NCI-H2171 (cell line): ENCODE measurements at places on chromosomes 1 and 21.

DNA sequence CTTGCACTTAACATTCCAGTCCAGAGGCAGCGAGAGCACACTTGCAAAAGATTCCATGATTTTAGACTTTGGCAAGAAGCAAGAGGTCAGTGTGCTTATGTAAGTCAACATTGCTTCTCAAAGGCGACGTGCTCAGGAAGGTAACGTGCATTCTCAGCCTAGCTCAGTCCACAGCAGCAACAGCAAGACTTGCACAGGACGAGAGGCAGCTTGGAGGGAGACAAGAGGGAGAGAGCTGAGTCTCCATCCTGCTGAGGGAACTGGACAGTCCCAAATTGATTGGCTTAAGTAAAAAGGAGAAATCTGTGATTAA is 56.5 kb downstream of the PTP4A2 start:
- DNase-seq, result no peak

DNA sequence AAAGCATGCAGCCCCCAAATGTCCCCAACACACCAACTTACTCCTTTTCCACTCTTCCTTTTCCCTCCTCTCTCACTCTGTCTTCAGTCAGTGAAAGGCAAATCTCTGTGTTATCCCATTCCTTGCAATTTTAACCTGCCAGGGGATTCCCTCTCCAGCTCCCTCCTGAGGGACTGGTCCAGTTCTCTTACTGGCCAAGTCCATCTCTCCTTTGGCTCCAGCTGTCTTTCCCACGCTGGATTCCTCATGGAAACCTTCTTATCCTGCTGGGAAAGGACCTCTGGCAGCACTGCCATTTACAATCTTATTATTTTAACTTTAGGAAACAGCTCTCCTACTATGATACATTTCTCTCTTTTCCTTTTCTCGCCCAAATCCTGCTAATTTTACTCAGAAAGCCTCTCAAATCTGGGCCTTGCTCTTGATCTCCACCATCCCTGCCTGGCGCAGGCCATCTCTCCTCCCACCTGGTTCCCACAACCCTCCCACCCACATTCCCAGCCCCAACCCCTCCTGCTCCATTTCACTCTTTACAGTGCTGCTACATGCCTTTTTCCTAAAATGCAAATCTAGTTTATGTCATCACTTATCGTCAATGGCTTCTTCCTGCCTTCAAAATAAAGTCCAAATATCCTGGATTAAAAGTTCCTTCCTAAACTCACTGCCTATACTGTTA is 72.7 kb upstream of the CNN3 start:
- DNase-seq, result no peak

DNA sequence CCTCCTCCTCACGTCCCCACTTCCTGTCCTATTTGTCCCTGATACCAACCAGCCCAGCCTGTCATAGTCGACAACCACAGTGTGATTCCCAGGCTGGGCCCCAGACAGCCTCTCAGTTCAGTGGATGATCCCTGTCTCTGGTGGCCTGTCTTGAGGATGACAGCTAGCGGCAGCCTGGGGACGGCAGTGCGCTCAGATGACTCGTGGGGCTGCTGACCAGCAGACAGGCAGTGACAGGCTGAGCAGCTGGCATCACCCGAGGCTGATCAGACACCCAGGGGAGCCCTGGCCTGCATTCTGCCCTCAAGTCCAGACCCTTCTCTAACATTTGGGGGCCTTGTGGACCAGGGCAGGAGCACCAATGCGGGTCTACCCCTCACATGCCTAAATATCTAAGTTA is 21.0 kb downstream of the NKAIN1 start:
- no peak for DNase-seq

DNA sequence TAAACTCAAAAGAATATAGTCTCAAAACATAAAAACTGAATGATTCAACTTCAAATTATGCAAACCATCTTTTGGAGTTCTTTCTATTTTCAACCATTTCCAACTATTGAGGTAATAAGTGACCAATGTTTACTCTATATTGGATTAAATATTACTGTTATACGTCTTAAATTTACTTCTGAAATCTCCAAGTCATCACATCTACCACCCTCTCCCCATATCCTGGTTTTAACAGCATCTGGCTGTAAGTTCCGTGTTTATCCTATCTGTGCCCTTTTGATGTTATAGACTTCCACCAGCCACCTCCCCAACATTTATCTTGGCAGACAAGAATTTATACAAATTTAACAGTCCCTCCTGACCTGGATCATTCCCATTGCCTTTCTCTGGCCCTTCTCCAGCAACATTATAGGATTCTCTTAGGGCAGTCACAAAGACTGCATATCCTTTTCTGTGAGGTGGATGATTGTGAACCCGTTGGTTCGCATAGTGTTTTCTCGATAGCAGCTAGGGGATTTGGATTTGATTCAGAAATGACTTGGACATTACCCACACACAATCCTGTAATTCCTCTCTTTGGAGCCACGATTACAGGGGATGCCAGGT is 313.4 kb upstream of the FMN2 start:
- no peak for DNase-seq

- DNase-seq, result no peak
These were observed 2.3 kb upstream of the MOB3C start for GRCh38 chr1:46618754-46619415.

DNA sequence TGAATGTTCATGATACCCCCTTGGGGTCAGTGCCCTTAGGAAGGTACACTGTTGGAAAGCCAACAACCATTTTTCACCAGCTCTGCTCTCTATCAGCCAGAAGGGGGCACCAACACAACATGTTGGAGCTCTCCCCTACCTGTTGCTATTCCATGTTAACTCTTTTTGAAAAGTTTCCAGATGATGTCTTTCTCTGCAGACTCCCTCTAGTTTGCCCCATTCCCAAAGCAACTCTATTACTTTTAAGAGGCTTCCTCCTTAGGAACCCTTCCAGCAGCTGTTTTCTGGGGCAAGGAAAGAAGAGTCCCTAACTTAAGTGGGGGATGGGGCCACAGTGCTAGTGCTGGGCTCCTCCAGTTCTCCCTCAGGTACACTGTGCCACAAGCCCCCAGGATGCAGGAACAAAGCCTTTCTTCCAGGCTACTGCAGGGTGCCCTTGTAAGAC is 22.9 kb upstream of the NDC1 start:
- peak; percentile 69 for DNase-seq

- no peak for DNase-seq
These were observed 155.3 kb downstream of the DISC1 start for GRCh38 chr1:231781892-231782291.

DNA sequence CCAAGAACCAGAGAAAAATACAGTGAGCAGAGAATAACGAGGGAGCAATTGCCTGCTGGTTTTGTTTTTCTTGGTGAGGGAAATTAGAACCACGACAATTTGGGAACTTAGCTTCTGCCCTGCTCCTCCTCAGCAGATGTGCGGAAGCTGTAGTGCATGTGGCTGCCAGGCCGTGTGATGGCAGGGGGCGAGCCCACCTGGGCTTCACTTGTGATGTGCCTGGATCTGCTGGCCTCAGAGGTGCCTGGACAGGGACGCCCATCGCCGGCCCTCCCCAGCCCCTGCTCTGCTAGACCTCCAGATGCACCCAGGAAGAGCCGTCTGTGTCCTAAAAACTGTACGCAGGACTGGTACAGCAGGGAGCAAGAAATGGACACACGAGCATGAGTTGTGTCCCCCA is 28.5 kb upstream of the C1orf174 start:
- peak; percentile 47 for DNase-seq

DNA sequence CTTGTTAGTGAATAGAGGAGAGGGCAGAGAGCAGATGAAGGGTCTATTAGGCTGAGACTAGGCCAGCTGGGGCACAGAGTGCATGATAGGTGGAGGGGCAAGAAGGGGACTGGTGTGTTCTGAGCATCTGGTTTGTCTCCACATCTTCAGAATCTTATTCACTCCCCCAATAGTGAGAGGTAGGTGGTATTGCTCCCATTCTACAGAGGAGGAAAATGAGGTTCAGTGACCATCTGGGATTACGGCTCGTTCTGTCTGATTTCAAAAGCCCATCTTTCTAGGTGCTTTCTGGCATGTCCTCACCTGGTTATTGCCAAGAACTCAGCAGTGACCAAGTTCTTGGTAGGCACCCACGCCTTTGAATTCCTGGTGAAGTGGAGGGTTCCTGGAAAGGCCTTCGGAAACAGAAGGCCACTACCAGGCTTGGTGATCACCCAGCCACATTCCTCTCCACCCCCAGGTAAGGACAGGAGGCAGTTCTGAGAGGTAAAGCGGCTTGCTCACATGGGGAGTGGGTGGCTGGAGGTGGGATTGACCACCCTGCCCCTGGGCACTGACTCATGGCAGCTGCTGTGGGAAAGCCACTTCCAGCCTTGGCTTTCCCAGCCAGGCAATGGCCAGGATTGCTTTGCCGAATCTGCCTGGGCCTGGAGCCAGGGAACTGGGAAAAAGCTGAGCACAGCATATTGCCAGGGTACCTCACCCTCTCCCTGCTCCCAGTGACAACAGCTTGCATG is 18.8 kb upstream of the CITED4 start:
- no peak for DNase-seq

DNA sequence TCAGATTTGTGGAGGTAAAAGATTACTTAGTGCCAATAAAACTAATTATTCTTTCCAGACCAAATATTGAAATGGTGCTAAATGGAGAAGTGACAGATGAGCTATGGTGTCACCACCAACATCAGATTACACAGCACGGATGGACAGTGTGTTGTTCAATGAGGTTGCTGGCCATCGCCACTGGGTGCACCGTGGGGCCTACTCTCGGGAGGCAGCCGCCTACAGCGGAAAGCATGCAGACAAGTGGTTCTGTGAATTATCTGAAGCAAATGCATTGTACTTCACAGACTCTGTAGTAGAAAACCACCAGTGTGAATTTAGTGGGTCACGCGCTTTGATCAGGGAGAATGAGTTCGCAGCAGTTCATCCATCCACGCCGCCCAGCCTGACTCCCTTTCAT is 42.3 kb downstream of the GNG4 start:
- DNase-seq, result no peak

GRCh38 chr1:202068596-202068995 is 54.1 kb upstream of the GPR37L1 start:
- peak; percentile 56 for DNase-seq
